ENCODE measurements at places on chromosomes 4 and X.

DNA sequence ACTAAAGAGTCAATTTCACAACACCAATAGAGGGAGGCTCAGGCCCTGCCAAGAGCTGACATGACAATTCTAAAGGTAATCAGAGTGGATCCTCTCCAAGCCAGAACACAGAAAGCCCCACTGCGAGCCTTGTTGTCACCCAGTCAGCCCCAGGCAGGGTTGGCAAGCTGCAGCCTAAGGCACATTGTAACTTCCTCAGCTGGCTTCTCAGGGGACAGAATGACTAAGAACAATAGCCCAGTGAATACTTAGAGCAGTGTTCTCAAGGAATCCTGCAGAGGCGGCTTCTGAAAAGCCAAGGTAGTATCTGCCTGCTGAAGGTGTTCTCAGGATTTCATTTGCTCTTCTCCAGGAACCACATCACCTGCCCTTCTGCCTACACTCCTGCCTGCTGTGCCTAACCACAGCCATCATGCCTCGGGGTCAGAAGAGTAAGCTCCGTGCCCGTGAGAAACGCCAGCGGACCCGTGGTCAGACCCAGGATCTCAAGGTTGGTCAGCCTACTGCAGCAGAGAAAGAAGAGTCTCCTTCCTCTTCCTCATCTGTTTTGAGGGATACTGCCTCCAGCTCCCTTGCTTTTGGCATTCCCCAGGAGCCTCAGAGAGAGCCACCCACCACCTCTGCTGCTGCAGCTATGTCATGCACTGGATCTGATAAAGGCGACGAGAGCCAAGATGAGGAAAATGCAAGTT, at the start of gene MAGEB4:
Gene MAGEB4, plus strand, starts transcription at position 277 of the 692 bp plus-strand sequence. Its CDS starts 136 bp downstream, at position 413.
- no peak for DNase-seq

- DNase-seq = no peak
These were observed 105.6 kb upstream of the MAMLD1 start for GRCh38 chrX:150257353-150258175.

GRCh38 chr4:125184116-125184515, 130.6 kb upstream of the FAT4 start:
- no peak for DNase-seq

DNA sequence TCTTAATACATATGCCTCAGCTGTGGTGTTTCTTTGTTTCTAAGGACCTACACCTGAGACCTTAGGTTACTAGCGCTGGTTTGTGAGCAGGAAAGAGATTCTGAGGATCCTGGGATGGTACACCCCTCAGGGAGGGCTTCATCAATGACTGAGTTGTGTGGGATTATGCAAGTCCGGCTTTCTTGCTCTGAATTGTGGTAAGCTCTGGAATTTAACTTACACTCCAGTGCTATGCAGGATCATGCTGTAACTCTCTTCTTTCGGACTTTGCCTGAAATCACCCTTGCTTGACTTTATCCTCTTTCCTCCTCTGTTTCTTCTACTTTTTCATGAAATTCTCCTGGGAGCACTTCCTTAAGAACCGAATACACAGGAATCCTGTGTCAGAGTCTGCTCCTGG, 431.5 kb upstream of the BOD1L1 start:
- DNase-seq = no peak

DNA sequence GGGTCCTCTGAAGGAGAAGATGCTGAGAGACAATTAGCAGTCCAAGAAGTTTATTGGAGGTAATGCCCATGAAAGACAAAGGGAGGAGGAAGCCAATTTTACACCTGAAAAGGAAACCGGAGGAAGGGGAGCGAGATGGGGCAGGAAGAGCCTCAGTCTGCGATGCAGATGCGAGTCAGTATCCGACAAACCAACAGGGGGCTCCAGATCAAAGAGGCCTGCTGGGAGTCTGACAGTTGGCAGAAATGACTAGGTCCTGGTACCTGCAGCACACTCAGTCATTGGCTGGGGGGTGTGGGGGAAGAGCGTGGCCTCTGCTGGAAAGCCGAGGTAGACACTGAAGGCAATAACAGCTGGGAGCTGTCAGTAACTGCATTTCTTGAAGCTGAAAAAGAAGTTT, 231.1 kb upstream of the CENPE start:
- no peak for DNase-seq

GRCh38 chr4:11894977-11895376, 466.3 kb upstream of the HS3ST1 start:
- DNase-seq = no peak

GRCh38 chr4:145580906-145581305, 38.3 kb upstream of the MMAA start:
- no peak for DNase-seq

DNA sequence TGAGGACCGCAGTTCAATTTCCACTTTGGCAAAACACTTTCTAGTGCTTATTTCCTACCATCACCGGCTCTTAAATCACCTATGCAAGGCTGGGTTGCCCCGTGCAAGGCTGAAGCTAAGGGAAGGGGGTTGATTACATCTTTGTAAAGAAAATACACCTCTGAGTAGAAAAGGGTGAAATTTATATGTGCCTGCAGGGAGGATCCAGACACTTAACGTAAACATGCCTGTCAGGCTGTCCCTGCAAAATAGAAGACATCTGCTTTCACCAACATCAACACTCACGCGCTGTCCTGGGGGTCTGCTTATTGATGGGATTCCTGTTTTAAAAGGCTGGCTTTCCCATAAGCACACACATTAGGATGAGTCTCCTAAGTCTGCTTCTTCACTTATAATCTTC, 92.0 kb downstream of the PRKX start:
- DNase-seq = peak; percentile 66

GRCh38 chr4:46425775-46426400, 36.0 kb upstream of the GABRA2 start:
- no peak for DNase-seq

DNA sequence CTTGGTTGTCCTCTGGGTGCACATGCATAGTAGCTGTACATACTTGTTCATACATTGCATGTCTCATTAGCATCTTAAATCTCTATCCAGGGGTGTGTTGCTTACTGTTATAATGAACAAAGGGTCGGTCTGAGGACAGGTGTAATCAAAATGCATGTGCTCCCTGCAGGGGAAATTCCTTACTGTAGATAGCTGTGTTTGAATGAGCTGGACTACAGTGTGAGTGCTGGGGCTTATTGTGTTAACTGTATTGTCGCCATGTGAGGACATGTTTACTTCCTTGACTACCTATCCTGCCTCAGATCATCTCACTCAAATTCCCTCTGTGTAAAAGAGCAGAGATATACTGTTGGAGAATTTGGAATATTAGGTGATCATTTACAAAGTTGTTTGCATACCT, 98.7 kb downstream of the KLHL34 start:
- no peak for DNase-seq

DNA sequence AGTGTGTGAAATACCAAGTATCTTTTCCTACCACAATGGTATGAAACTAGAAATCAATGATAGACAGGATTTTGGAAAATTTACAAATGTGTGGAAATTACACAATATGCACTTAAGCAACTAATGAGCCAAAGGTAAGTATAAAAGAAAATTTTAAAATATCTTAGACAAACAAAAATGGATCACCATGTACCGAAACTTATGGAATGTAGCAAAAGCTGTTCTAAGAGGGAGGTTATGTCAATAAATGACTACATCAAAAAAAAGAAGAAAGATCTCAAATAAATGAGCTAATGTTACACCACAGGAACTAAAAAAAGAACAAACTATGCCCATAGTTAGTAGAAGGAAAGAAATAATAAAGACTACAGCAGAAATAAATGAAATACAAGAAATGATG, 1084.1 kb downstream of the TECRL start:
- no peak for DNase-seq

DNA sequence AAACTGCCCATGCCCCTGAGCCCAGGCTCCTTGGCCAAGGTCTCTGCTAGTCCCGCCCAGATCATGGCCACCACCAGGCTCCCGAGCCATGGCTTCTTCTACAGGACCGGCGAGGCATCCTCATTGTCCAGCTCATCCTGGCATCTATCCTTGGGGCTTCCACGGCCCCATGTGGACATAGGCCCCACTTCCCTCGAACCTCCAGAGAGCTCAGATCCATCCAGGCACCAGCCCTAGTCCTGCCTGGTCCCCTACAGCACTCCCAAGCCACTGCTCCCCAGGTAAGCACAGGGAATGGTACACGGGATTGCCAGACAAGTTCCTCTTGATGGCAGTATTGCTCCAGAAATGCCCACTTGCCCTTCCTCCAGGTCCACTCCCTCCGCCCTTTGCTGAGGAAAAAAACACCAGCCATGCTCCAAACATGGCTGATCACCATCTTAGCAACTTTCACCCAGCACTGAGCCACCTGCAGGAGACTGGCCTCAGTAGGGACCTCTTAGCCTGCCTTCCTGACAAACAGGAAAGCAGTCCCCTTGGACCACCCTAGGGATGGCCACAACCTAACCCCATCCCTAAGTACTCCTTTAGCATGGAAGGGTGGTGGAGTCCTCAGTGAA, 272.1 kb upstream of the AGTR2 start:
- DNase-seq = peak; percentile 47

- no peak for DNase-seq
These were observed 761 bp upstream of the FRYL start for GRCh38 chr4:48780865-48781214.

DNA sequence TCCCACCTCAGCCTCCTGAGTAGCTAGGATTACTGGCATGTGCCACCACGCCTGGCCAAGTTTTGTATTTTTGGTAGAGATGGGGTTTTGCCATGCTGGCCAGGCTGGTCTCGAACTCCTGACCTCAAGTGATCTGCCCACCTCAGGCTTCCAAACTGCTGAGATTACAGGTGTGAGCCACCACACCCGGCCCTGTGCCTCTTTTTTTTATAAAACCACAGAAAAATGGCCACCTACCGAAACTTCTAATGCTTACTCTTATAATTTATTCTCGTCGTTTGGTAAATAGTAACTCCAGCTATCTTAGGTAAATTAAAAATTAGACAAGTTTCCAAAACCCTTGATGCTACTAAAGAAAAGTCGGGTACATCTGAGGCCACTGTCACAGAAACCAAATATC, 54.4 kb downstream of the IRF2 start:
- no peak for DNase-seq

GRCh38 chr4:44563496-44563895, 87.9 kb downstream of the YIPF7 start:
- no peak for DNase-seq

- no peak for DNase-seq
These were observed 67.1 kb upstream of the TRIM2 start for GRCh38 chr4:153137159-153137558.

DNA sequence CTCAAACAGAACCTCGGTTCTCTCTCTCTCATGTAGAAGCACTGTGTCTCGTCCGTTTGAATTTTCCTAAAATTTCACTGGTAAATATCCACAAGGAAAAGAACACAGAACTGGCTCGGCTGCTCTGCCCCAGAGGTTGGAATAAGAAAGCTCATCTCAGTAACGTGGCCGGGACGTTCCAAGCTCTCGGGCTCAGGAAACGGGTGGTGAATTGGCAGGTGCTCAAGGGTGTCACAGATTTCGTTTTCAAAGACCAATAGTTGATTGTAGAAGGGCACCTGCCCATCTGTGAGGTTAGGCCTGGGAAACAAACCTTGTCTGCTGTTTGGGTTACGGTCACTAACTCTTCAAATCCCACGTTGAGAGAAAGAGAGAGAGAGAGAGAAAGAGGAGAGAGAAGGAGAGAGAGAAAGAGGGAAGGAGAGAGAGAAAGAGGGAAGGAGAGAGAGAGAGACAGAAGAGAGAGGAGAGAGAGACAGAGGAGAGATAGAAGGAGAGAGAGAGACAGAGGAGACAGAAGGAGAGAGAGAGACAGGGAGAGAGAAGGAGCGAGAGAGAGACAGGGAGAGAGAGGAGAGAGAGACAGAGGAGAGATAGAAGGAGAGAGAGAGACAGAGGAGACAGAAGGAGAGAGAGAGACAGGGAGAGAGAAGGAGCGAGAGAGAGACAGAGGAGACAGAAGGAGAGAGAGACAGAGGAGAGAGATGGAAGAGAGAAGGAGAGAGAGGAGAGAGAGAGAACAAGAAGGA, 106.6 kb downstream of the CRLF2 start:
- no peak for DNase-seq

- no peak for DNase-seq
These were observed 223.1 kb upstream of the FAT1 start for GRCh38 chr4:186946682-186947294.

GRCh38 chrX:139554376-139554775, 23.8 kb downstream of the F9 start:
- DNase-seq = no peak

GRCh38 chr4:88736264-88736663, 38.6 kb upstream of the NAP1L5 start:
- no peak for DNase-seq

DNA sequence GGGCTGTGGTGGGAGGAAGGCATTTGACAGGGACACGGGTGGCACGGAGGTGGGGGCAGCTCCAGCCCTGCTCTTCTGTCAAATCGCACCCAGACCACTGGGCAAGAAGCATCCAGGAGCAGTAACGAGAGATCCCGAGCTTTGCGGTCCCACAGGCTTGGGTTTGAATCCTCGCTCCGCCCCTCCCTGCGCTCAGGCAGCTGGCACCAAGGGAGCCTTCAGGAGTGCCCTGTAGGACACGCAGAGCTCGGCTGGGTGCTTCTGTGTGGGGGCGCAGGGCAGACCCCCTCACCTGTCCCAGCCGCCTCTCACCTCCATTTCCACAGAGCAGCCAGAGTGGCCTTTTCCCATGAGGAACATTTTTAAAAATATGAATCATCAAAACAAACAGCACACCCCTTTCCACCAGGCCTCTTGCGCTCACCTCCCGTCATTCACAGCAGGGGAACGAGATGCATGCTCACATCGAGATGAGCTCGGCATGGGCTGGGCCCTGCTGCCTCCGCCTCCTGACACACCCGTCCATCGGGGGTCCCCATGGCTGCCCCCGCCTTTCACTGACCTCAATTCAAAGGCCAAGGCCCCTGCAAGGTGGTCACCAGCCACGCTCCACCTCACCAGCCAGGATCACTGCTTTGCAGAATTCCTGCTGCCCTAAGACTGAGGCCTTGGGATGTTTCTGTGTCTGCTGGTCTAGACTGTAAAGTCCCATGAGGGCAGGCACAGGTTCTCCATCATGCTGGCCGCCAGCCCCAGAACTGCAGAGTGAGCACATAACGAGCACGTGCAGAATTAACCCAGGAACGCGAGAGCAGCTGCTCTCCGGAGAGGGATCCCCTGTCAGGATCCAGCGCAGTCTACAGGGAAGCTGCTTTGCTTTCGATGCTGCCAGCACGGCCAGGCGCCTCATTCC, 52.7 kb downstream of the ACOX3 start:
- DNase-seq = no peak

DNA sequence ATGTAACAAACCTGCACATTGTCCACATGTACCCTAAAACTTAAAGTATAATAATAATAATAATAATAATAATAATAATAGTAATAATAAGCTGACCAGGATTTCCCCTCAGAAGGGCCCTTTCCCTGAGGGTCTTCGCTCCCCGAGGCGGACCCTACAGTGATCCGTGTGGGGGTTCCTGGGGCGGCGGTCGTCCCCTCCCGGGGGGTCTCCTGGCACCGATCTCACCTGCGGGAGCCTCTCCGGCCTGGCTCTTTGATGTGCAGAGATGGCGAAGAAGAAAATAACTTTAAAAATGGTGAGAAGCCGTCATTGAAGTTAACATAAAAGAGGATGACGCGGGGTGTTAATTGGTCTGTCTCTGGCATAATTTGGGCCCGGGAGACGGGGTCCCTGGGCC, 48.2 kb upstream of the PPP2R3B start:
- DNase-seq = no peak

Data from NCI-H2171 treated with DMSO at 0.1 percent for 48 hours (cell line).